Stimulated activated CD8-positive, alpha-beta memory T cell treated with anti-CD3 and anti-CD28 coated beads, Interleukin-15, amount 100 ng/mL, for 4 hours (primary cell): ENCODE measurements at places on chromosomes 16 and 17.

- no peak for DNase-seq
These were observed 7.2 kb upstream of the COL1A1 start for GRCh38 chr17:50208611-50209061.

- DNase-seq = no peak
These were observed 87.2 kb upstream of the XYLT1 start for GRCh38 chr16:17557949-17558348.

DNA sequence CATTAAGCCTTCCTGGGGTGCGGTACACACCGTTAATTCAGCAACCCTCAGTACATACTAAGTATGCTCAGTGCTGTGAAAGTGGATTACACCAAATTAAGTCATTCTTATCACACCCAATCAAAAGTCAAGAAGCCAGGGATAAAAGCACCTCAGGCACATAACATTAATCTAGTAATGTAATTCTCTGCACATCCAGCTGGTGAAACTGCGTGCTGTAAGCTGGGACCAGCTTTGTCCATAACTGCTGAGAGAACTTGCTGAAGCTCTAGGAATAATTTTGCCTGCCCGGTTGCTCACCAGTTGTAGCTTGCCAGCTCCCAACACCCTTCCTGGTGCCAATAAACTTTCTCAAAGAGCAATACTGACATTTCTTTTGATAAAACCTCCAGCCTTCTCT is 44.9 kb downstream of the SLC47A1 start:
- no peak for DNase-seq

- DNase-seq = no peak
These were observed 106.8 kb downstream of the METRNL start for GRCh38 chr17:83186226-83186625.

- DNase-seq = peak; percentile 17
These were observed 11.2 kb downstream of the MRPL27 start for GRCh38 chr17:50361561-50362480.

DNA sequence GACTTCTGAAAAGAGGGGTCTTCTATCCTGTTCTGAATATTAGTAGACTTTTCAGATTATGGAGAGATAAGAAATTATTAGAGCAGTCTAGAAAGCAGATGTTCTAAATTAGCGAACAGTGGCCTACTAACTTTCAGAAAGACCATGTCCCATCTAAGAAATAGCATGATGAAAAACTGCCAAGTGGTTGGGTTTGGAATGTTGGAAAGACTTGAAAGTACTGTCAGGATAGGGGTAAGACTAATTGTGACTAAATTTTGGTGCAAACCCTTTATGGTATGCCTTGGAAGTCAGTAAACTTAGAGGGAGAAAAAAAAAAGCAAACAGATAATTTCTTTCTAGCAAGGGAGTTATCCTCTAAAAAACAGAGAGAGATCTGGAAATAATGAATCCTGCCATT is 41.1 kb downstream of the TANGO6 start:
- no peak for DNase-seq

- no peak for DNase-seq
These were observed 268.3 kb downstream of the ABCC12 start for GRCh38 chr16:47887496-47887895.

- DNase-seq = no peak
These were observed 1.7 kb downstream of the USB1 start for GRCh38 chr16:58002936-58003335.
